ENCODE measurements at places on chromosomes 12 and 14.

DNA sequence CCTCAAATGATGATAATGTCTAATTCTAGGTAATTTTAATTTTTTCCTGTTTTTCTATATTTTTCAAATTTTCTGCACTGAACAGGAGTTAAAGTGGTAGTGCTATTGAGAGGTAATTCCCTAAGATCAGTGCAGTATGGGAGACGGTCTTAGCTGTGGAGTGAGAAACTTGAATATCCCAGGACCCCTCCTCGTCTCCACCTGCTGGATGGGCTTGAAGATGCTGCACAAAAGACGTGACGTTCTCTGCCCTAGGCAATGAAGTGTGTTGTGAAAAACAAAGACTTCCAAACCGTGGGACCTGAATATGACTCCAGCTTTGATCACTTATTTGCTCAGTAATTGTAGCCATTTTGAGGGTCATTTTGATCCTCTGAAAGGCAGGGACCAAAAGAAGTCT lies 298.1 kb downstream of the VRK1 start:
- no peak for DNase-seq

DNA sequence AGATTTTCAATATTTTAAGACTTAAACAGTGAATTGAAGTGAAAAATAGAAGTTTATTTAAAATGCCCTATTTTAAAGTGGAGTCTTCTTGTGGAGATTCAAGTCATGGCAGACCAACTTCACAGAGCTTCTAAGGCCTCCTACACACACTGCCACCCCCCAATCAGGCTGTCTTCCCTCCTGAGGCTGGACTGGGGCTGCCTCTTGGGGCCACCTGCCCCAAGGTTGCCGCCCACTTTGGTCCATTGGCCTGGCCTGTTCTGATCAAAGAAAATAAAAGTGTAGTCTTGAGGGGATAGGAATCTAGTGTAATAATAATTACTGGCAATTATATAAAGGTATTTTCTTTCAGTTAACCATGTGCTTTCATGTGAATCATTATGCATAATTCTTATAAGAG lies 1.3 kb downstream of the GOLT1B start:
- DNase-seq, result no peak

DNA sequence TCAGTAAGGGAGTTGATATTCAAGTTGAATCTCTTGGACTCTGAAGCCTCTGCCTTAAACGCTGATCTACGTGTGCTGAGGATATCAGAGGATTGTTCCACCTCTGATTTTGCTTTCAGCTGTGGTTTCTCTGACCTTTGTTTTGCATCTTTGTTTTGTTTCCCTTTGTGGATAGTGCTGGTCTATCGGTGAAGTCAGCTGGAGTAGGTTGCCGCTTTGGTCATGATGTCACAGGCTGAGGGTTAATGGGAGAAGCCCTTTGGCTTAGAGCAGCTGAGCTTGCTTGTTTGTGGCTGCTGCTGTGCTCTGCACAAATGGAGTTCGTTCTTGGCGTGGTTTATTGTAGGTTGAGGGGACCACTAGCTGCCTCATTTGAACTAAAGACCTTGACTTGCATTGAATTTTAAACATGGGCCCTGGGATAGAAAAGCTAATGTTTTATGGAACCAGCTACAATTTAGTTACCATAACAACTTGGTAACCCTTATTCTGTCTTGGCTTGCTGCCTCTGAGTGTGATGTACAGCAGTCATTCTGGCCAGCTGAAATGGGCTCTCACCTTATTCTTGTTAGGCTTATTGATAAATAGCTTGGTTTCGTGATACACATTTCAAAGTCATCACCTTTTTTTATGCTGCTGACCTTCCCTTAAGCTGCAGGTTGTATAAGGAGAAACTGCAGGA lies 284.5 kb upstream of the E2F7 start:
- no peak for DNase-seq

DNA sequence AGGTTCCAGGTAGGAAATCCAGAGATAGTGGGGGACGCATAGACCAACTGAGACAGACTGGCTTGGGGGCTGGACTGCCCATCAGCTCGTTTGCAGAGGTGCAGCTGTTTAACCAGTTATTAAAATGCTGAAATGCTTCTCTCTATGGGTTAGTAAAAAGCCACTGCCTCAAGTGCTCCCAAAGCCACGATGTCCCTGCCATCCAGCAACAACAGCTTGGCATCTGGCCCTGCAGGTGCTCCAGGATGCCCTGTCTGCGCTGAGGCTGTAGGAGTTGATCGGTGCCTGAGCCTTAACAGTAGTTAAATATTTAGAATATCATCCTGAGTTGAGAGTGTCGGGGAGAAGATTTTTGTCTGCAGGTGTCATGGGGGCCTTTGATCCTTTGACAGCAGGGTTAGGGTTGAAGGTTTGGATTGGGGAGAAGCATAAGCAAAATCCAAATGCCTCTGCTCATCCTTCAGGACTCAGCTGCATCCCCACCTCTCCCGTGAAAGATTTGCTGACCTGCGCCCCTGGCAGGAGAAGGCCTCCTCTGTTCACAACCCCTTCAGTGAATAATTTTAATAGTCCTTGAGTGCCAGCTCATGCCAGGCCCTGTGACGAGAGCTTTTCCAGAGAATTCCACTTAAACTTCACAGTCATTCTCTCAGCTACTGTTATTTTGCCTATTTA lies 127.3 kb upstream of the PWP1 start:
- no peak for DNase-seq

- no peak for DNase-seq
Measured at GRCh38 chr12:108910336-108910735, 30.4 kb downstream of the DAO start.
